ENCODE measurements at places on chromosomes 2 and 18.

GRCh38 chr2:85959826-85960225 lies 71.0 kb upstream of the ST3GAL5 start:
- no peak for DNase-seq

DNA sequence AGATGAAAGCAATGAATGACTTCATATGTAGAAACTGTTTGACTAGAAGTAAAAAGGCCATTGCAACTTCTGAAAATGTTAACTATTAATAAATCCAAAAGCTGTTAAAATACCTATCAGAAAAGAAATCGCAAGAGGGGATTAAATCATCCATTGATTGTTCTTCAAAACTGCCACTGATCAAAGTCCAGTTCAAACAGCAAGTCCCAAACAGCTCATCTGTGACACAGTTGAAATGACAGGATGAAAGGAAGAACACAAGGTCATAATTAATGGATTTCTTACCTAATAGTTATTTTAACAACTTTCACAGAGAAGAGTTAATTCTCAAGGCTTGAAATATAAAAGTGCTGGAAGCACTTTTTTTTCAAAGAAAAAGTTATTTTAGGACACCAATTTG lies 90.4 kb downstream of the SESTD1 start:
- DNase-seq, result no peak

DNA sequence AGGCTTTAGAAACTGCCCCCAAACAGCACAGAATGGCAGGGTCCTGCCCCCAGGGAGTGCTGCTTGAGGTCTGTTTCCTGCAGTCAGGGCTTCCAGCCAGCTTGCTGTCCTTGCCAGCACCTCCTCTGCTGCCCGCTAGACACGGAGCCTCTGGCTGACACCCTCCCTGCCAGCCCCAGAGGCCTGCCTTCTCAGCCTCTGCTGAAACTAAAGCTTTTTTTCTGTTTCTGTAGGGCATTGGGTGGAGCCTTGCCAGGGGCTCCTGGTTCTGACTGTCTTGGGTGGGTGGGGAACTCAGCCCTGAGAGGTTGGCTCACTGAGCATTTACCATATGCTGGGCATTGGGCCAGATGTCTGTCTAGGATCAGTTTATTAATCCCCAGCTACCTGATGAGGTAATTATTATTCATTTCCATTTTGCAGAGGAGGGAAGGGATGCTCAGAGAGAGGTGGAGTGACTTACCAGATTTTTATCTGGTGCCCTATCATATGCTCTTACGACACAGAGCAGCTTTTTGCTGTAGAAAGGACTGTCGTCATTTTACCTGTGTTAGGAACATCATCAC lies 35.4 kb downstream of the INPP4A start:
- no peak for DNase-seq

DNA sequence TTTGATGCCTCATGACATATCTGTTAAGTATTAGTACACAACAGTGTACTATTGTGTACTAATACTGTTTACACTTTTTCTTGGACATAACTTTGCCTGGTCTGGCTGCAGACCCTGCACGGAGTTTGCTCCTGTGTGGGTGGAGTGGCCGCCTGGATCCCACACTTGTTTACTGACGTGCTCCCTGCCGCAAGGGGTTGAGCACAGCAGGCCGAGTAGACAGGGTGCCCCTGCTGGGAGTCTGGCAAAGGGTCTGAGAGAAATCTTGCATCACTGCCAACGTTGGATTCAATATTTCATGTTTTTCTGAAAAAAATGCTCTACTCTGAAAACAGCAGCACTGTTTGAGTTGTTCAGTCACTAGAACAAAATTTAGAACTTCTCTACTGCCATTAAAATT lies 59.0 kb downstream of the PDK1 start:
- DNase-seq, result no peak

DNA sequence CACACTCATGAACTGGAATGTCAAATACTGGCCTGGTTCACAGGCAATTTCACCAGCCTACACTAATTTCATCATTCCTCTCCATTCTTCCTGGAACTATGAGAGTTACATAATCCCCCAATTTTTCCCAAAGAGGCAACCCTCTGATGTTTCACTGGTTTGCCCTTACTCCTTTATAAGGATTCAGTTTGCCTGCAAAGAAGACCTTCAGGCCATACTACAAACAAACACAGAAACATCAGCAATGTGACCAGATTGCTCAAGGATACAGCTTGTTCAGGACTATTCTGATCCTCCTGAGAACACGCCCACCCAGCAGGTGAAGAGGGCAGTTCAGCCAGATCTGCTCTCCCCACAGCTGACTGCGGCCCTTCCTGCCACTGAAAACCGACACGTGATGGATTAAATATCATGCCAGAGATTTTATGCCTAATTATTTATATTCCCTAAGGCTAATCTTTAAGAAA lies 215.5 kb downstream of the ETAA1 start:
- no peak for DNase-seq

- DNase-seq, result no peak
These were observed 26.3 kb downstream of the PSME4 start for GRCh38 chr2:53944542-53944941.

- DNase-seq, result peak; percentile 69
These were observed 21.9 kb downstream of the TEX44 start for GRCh38 chr2:231614559-231615057.

GRCh38 chr2:182132605-182133004 lies 147.0 kb downstream of the PPP1R1C start:
- no peak for DNase-seq

DNA sequence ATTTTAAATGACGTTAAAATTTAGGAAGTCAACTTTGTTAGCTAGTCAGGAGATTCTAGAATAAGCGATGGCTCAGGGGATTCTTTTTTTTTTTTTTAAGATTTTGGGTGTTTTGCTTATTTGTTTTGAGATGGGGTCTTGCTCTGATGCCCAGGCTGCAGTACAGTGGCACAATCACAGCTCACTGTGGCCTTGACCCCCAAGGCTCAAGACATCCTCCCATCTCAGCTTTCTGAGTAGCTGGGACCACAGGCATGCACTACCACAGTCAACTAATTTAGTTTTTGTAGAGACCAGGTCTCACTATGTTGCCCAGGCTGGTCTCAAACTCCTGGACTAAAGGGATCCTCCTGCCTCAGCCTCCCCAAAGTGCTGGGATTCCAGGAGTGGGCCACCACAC lies 16.9 kb downstream of the ATL2 start:
- DNase-seq, result no peak
